ENCODE measurements at places on chromosomes 6 and 20.

GRCh38 chr6:107062691-107063090 is 34.7 kb downstream of the MTRES1 start:
- no peak for DNase-seq

DNA sequence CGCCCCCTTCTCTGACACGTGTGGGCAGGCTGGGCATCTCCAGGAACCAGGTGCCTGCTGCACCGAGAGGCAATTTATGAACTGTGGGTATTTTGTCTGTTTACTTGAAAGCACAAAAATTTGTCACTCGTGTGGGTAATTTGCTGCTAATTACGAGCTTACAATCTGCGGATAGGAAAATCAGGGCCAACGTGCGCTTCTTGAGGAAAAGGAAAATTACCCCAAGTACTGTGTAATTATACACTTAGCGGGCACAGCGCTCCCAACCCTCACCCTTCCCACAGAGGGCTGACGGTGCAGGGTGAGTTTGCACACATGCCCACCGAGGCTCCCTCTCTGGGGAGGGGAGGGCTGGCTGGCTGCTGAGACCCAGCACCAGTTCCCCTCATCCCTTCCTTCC is 25.3 kb upstream of the MDGA1 start:
- no peak for DNase-seq

- DNase-seq = no peak
Measured at GRCh38 chr6:11929241-11929835, 82.8 kb upstream of the HIVEP1 start.

GRCh38 chr6:43886067-43886461 is 116.1 kb downstream of the VEGFA start:
- DNase-seq = no peak

DNA sequence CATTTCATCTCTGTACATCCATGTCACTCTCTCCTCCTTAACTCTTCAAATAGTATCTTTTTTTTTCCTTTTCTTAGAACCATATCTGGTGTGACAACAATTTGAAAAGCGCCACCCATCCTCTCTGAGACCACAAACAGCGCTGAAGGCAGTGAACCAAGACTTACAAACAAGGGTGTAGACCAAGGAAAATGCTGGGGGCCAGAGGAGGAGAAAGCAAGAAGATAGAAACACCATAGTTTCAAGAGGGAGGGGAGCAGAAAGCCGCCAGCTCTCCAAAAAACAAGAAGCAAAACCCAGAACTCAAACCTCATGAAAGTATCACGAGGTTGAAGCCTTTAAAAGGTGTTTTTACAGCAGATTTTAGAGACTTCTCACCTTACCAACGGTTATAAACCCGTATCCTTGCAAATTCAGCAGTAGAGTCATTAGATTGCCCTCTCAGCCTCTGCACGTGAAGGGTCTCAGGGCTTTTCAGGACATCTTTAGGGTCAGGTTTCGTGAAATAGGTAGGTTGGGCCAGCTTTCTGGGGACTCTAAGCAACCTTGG is 13.3 kb upstream of the RIPOR2 start:
- no peak for DNase-seq

- DNase-seq = no peak
Measured at GRCh38 chr6:84645000-84645399, 119.4 kb downstream of the TBX18 start.

- DNase-seq = no peak
Measured at GRCh38 chr6:142913511-142914047, 31.4 kb downstream of the HIVEP2 start.

- DNase-seq = no peak
Measured at GRCh38 chr6:79954849-79955248, 7.5 kb upstream of the ELOVL4 start.

DNA sequence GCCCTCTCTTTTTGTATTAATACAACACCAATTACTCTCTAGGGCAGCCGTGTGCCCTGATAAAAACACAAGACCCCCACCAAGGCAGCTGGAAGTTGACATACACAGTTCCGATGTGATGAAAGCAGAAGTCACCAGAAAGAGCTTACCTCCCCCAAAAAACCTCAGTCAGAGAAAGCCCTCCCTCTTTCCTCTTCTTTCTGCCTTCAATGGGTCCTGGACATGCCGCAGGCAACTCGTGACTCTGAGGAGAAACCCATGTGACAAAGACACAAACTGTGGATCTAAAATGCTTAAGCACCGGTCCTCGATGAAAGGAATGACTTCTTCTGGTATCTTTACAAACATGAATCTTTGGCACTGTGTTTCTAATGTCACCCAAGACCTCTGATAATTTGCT is 117.7 kb upstream of the CCDC28A start:
- DNase-seq = no peak
